Kidney (tissue), 22 donors: ENCODE measurements at places on chromosomes 4 and X. TPM values are rescaled to one million over a fixed set of nuclear protein-coding genes. Genes with fewer than 3 reads are reported as not detected.
A peak's percentile ranks its signal among the peaks of the same experiment; 100 is the strongest.

- H3K27ac ChIP-seq: peak overlapping the region; percentile 89
- H3K4me1 ChIP-seq: no peaks in the 10 kb centered on the region
- H3K4me3 ChIP-seq: peak overlapping the region; percentile 92
- no peaks in the 10 kb centered on the region for H3K36me3 ChIP-seq
- no peaks in the 10 kb centered on the region for H3K27me3 ChIP-seq
- DNase-seq: peak; percentile 64
These were observed 658 bp downstream of the KDM6A start for GRCh38 chrX:44873415-44874276.

DNA sequence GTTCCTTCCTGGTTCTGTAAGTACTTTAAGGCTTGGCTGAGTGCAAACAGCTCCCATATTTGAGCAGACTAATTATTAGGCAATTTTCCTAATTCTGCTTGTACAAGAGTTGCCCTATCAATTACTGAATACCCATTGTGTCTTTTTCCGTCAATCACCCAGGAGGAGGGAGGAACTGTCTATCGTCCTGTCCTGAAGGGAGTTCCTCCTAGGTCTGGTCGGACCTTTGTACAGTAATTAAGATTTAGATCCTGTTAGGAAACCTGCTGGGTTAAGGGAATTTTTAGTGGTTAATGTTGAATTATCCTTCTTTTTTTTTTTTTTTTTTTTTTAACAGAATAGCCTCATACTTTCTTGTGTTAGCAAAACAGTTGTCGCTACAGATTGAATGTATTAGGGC is 130.1 kb downstream of the KDM6A start:
- H3K4me1 ChIP-seq: no peaks in the 10 kb centered on the region
- no peak overlapping the region for H3K4me3 ChIP-seq
- H3K27ac ChIP-seq: no peak overlapping the region
- DNase-seq: no peak
- no peaks in the 10 kb centered on the region for H3K27me3 ChIP-seq

- H3K27me3 ChIP-seq: no peaks in the 10 kb centered on the region
- no peak overlapping the region for H3K27ac ChIP-seq
- H3K4me3 ChIP-seq: no peak overlapping the region
- DNase-seq: no peak
These were observed 118.2 kb downstream of the PJA1 start for GRCh38 chrX:69046996-69047490.

DNA sequence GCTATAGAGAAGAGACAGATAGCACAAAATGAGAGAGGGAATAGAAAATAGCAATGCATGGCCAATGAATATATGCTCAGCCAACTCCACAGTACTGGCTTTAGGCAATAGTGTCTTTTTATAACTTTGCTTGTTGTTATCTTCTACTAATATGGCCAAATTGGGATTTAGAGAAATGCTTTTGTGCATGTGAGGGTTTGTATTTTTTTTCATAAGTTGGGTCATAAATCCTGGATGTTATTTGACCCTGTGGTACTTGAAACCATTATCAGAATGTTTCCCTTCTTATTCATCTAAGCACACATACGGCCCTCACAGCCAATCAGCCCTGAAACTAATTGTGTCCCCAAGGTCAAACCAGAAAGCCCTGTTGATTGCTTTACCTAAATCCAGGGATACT is 35.2 kb upstream of the LPAR4 start:
- no peak for DNase-seq
- H3K4me1 ChIP-seq: no peaks in the 10 kb centered on the region
- H3K27me3 ChIP-seq: peaks cover 2% of the 10 kb centered on the region
- no peak overlapping the region for H3K4me3 ChIP-seq
- H3K27ac ChIP-seq: no peak overlapping the region

- no peaks in the 10 kb centered on the region for H3K36me3 ChIP-seq
- no peak overlapping the region for H3K4me3 ChIP-seq
- DNase-seq: no peak
- H3K4me1 ChIP-seq: no peaks in the 10 kb centered on the region
These were observed 58.2 kb upstream of the DIPK2B start for GRCh38 chrX:45258731-45259402.

- H3K4me3 ChIP-seq: no peak overlapping the region
- peaks cover 3% of the 10 kb centered on the region for H3K27me3 ChIP-seq
- H3K36me3 ChIP-seq: no peaks in the 10 kb centered on the region
- H3K27ac ChIP-seq: no peak overlapping the region
- H3K4me1 ChIP-seq: no peaks in the 10 kb centered on the region
These were observed 5.5 kb downstream of the PROM1 start for GRCh38 chr4:16078195-16078760.

DNA sequence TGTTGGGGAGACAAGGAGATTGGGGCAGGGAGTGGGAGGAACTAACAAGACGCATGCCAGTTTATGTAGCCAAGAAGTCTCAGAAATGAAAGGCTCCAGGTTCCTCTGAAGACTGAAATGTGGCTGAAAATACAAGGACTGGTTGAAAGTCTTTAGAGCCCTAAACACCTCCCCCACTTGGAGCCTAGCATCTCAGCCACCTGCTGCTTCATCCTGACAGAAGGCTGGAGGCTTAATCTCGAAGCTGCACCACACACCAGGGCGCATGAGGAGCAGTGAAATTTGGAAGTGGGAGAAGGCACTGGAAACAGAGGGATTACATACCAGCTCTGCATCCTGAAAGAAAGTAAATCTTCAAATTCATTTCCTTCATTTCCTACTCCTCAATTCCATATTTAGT is 160.7 kb upstream of the FTHL17 start:
- DNase-seq: no peak
- H3K36me3 ChIP-seq: no peaks in the 10 kb centered on the region
- no peaks in the 10 kb centered on the region for H3K27me3 ChIP-seq
- no peaks in the 10 kb centered on the region for H3K4me1 ChIP-seq

GRCh38 chr4:99654361-99654761 is 3.3 kb downstream of the C4orf54 start:
- H3K27ac ChIP-seq: no peak overlapping the region
- no peaks in the 10 kb centered on the region for H3K36me3 ChIP-seq
- H3K4me1 ChIP-seq: no peaks in the 10 kb centered on the region
- no peak for DNase-seq
- no peaks in the 10 kb centered on the region for H3K27me3 ChIP-seq

- H3K27ac ChIP-seq: no peak overlapping the region
- no peak overlapping the region for H3K4me3 ChIP-seq
- H3K36me3 ChIP-seq: no peaks in the 10 kb centered on the region
- H3K4me1 ChIP-seq: no peaks in the 10 kb centered on the region
- DNase-seq: no peak
These were observed 45.6 kb upstream of the ANK2 start for GRCh38 chr4:113003841-113004240.

- H3K4me3 ChIP-seq: no peak within 1 kb of the TSS
- H3K27me3 ChIP-seq: no peaks in the 10 kb centered on the region
- H3K36me3 ChIP-seq: no peaks in the 10 kb centered on the region
These were observed at the start of gene PNCK for GRCh38 chrX:153673428-153674218. Gene PNCK, minus strand, starts transcription at chrX:153673813. Its CDS starts 737 bp downstream, at chrX:153673076.

DNA sequence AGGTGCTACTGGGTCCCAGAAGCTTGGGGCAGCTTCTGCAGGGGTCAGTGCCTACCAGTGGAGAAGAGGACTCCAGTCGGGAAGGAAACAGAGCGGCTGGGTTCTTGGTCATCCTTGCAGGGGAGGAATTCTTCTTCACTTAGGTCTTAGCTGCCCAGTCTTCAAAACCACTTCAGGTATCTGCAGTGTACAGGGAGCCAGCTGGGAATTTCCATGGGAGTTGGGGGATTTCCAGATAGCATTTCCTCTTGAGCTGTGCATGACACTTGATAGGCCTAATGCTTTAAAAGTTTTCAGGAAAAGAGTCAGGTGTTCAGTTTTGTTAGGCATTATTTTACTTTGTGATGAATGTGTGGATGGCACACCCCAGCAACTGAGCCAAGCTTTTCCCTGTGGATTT is 58.1 kb upstream of the ENPP6 start:
- no peaks in the 10 kb centered on the region for H3K27me3 ChIP-seq
- H3K4me1 ChIP-seq: no peaks in the 10 kb centered on the region
- H3K27ac ChIP-seq: no peak overlapping the region

GRCh38 chr4:96602661-96603060 is 762.8 kb downstream of the PDHA2 start:
- H3K27me3 ChIP-seq: no peaks in the 10 kb centered on the region
- H3K36me3 ChIP-seq: no peaks in the 10 kb centered on the region
- no peaks in the 10 kb centered on the region for H3K4me1 ChIP-seq
- no peak overlapping the region for H3K4me3 ChIP-seq
- DNase-seq: no peak

- no peak for DNase-seq
- no peak overlapping the region for H3K27ac ChIP-seq
- no peak overlapping the region for H3K4me3 ChIP-seq
- H3K4me1 ChIP-seq: no peaks in the 10 kb centered on the region
These were observed 5.5 kb downstream of the PDHA1 start for GRCh38 chrX:19349264-19349663.

- H3K4me3 ChIP-seq: no peak overlapping the region
- no peaks in the 10 kb centered on the region for H3K27me3 ChIP-seq
- H3K27ac ChIP-seq: no peak overlapping the region
- H3K4me1 ChIP-seq: no peaks in the 10 kb centered on the region
- no peak for DNase-seq
- H3K36me3 ChIP-seq: no peaks in the 10 kb centered on the region
These were observed 90.7 kb downstream of the CORIN start for GRCh38 chr4:47747211-47747610.

DNA sequence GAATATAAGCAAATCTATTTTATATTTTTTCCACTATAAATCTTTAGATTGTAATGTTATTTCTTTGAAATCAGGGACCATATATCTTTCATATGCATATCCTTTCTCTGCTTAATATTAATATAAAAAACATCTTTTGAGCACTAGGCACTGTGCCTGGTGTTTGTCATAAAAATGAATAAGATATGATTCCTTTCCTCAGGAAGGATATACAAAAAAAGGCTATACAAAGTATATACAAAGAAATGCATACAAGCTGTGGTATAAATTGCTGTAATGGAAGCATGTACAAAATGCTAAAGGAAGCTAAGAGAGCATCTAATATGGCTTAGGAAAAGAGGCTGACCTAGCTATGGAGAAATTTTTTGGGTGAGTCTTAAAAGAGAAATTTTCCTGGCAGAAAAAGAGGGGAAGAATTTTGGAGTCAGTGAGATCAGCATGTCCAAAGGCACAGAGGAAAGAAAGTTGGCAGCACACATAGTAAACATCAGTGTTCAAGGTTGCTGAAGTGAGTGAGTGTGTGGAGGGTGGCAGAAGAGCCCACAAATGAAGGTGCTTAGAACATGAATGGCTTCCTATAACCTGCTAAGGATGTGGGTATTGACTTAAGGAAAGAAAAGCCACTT is 500.0 kb downstream of the SPRY1 start:
- DNase-seq: no peak
- H3K27ac ChIP-seq: no peak overlapping the region
- H3K36me3 ChIP-seq: no peaks in the 10 kb centered on the region
- peaks cover 7% of the 10 kb centered on the region for H3K4me1 ChIP-seq
- no peak overlapping the region for H3K4me3 ChIP-seq

- no peaks in the 10 kb centered on the region for H3K4me1 ChIP-seq
- H3K36me3 ChIP-seq: no peaks in the 10 kb centered on the region
- no peak for DNase-seq
- H3K27me3 ChIP-seq: no peaks in the 10 kb centered on the region
- no peak overlapping the region for H3K27ac ChIP-seq
These were observed 122.8 kb downstream of the SLC10A7 start for GRCh38 chr4:146398896-146399445.

DNA sequence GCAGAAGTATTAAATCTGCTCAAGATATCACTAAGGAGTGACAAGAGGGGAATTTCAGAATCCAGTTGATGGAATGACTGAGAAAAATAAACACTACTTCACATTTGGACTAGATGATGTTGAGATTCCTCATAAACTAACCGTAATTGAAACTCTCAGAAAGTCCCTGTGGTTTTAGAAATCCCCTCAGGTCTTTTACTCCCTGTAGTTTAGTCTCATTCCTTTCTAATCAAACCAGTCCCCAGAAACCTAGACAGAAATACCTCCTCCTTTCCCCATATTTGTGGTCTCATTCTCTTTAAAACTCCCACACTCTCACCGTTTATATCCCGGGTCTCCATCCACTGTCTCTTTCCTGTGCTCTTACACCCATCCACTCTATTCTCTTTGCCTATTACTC is 15.0 kb upstream of the TLR1 start:
- H3K27ac ChIP-seq: no peak overlapping the region
- no peak overlapping the region for H3K4me3 ChIP-seq
- no peaks in the 10 kb centered on the region for H3K36me3 ChIP-seq
- no peaks in the 10 kb centered on the region for H3K27me3 ChIP-seq

- no peaks in the 10 kb centered on the region for H3K36me3 ChIP-seq
- no peak overlapping the region for H3K4me3 ChIP-seq
- no peak overlapping the region for H3K27ac ChIP-seq
These were observed 722 bp downstream of the FGF16 start for GRCh38 chrX:77447653-77448569.

GRCh38 chrX:23937100-23937499 is 29.3 kb downstream of the CXorf58 start:
- no peak overlapping the region for H3K27ac ChIP-seq
- DNase-seq: no peak
- H3K4me1 ChIP-seq: no peaks in the 10 kb centered on the region
- H3K27me3 ChIP-seq: peaks cover 3% of the 10 kb centered on the region

- H3K4me3 ChIP-seq: no peak overlapping the region
- no peak for DNase-seq
- no peaks in the 10 kb centered on the region for H3K4me1 ChIP-seq
- no peaks in the 10 kb centered on the region for H3K27me3 ChIP-seq
These were observed 44.6 kb downstream of the IL13RA1 start for GRCh38 chrX:118772051-118772450.

DNA sequence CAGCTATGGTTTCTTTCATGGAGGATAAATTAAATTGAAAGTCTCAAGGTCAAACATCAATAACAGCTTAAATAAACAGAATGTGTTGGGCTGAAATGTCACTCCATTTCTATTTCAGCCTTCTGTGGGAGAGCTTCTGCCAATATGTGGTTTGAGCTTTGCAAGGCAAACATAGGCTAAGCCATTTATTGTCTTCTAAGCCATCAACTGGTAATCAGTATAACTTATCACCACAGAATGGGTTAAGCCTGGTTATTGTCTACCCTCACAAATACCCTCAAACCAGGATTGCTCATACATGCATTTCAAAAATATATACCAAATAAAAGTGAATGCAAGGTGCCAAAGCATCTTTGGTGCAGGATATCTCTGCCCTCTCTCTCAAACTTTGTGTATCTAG is 52.7 kb downstream of the GABRB1 start:
- H3K27me3 ChIP-seq: no peaks in the 10 kb centered on the region
- H3K4me1 ChIP-seq: no peaks in the 10 kb centered on the region
- DNase-seq: no peak
- no peak overlapping the region for H3K4me3 ChIP-seq

GRCh38 chr4:95956094-95956493 is 116.2 kb downstream of the PDHA2 start:
- no peak overlapping the region for H3K4me3 ChIP-seq
- no peak for DNase-seq
- H3K4me1 ChIP-seq: no peaks in the 10 kb centered on the region
- no peak overlapping the region for H3K27ac ChIP-seq
- H3K27me3 ChIP-seq: no peaks in the 10 kb centered on the region

GRCh38 chrX:63744850-63745394 is 40.1 kb downstream of the ARHGEF9 start:
- H3K27me3 ChIP-seq: no peaks in the 10 kb centered on the region
- no peak overlapping the region for H3K4me3 ChIP-seq
- no peak overlapping the region for H3K27ac ChIP-seq
- no peak for DNase-seq
- H3K36me3 ChIP-seq: no peaks in the 10 kb centered on the region

The CPE gene
- 87.7 TPM for total RNA-seq

The GBA3 gene
- 40.9 TPM for total RNA-seq

The FAM9C gene
- not detected for total RNA-seq

The FGFBP2 gene
- 0.72 TPM for total RNA-seq

The PIR gene
- 7.0 TPM for total RNA-seq

The MFAP3L gene
- total RNA-seq: 35.1 TPM

The NDNF gene
- 1.6 TPM for total RNA-seq

The S100P gene
- not detected for total RNA-seq

The CT55 gene
- not detected for total RNA-seq

The DIPK2B gene
- 25.2 TPM for total RNA-seq

The NAT8L gene
- 2.7 TPM for total RNA-seq
